ENCODE measurements at places on chromosomes 1 and 21.

- no peak for DNase-seq
These were observed 33.7 kb downstream of the RTCA start for GRCh38 chr1:100299521-100300222.

DNA sequence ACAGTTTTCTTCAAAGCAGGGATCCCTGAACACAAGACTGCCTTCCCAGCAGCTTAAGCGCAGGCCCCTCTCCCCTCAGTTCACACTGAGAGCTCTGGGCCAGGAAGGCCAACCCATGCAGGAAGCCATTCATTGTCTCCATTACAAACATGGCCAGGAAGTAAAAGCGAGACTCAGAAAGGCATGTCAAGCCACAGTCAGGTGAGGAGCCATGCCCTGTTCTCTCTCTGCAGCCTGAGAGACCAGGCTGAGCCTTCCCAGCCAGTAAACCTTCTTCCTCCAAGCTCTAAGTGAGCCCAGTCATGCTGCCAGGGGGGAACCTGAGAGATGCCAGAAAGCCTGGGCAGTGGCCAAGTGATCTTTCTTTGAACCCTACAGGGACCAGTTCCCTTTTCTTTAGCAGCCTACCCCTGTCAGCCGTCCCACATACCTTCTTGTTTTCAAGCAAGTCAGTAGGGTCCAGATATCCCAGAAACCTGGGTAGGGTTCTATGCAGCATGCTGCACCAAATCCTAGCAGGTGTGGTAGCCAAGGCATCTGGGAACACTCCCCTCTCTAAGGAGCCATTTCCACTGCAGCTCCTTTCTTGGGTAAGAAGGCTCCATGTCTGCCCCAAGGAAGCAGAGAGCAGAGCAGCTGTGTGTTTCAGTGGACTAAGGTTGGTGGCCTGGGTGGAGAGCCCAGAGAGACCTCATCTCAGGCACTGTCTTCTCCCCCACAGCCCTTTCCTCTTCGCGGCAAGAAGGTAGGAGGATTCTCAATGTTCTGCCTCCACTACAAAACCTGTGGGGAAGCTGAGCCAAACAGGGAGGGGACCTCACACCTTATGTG lies 977 bp downstream of the TRAF3IP3 start:
- DNase-seq, result no peak

- no peak for DNase-seq
These were observed 5.6 kb downstream of the RORC start for GRCh38 chr1:151825751-151826660.

GRCh38 chr1:196180847-196181593 lies 427.2 kb downstream of the KCNT2 start:
- peak; percentile 94 for DNase-seq

- no peak for DNase-seq
These were observed 105.6 kb upstream of the COG2 start for GRCh38 chr1:230536641-230537155.

GRCh38 chr1:66944330-66945274 lies 19.8 kb downstream of the MIER1 start:
- peak; percentile 92 for DNase-seq

GRCh38 chr1:96234299-96234698 lies 487.3 kb upstream of the PTBP2 start:
- peak; percentile 39 for DNase-seq

DNA sequence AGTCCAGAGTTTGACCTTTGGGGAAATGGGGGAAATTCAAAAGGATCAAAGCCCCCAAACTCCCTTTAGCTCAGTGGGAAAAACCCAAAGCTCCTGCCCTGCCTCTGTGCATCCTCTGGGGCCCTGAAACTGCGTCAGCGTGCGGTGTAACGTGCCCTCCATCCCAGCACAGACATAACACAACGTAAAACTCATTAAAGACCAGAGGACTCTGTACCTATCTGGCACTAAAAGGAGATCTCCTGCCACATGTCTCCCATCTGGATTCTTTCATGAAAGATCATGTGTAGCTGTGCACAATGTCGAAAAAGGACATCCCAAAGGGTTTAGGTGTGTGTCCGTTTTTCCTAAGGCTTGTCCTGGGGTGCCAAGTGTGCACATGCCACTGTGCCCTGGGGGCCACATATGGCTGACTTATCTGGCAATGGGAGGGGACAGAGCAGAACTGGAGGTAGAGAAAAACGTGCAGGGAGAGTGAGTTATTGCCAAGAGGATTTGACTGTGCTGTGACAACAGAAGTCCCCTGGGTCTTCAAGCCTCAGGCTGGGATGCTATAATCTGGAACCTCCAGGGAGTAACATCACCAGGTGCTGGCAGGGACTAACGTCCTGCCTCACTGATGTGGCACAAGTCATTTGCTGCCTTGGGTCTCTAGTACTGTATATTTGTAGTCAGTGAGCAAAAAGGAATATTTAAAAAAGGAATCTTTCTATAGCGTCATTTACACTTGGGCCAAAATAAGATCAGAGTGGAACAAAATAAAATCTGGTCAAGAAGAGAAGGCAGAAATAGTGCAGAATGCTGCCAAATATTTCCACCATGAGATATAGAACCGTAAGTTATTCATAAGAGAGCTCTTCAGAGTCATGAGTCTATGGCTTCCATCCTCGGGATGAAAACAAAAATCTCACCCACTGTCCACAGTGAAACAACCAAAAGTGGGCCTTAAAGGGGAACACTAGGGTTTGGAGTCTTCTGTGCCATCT lies 52.3 kb downstream of the ITPKB start:
- no peak for DNase-seq

DNA sequence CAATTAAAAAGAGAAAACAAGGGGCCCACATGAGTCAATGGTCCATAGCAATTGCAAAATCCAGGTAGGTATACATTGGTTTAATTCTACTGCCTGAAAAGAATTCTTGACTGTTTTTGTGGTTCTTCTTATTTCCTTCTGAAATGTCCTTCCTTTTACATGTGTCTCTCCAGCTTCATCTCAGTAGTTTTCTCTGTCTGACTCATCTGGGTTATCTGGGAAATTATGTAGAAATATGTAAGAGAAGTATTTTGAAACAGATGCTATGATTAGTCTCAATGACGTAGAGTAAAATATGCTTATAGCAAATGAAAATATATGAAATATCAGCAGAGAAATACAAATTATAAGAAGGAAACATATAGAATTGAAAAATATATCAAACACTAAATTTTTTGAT lies 953.2 kb downstream of the BRINP3 start:
- DNase-seq, result peak; percentile 29

DNA sequence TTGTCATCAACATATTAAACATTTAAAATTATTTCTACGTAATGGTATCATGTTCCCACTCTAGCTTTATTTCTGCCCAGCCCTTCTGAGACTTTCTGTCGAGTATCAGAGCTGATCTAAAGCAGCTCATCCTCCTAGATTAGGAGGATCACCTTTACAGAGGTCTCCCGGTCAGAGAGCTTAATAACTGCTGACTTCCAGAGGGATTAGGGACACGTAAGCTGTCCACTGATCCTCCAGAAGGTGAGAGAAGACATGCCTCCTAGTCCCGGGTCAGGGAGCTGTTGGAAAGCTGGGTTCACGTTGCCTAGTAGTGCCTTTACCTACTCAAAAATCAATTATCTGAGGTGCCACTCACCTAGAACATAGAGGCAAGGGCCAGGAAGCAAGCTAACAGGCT lies 31.2 kb upstream of the NADK start:
- DNase-seq, result no peak

Measured in ELR (cell line).